ENCODE measurements at places on chromosomes 12 and 14.

DNA sequence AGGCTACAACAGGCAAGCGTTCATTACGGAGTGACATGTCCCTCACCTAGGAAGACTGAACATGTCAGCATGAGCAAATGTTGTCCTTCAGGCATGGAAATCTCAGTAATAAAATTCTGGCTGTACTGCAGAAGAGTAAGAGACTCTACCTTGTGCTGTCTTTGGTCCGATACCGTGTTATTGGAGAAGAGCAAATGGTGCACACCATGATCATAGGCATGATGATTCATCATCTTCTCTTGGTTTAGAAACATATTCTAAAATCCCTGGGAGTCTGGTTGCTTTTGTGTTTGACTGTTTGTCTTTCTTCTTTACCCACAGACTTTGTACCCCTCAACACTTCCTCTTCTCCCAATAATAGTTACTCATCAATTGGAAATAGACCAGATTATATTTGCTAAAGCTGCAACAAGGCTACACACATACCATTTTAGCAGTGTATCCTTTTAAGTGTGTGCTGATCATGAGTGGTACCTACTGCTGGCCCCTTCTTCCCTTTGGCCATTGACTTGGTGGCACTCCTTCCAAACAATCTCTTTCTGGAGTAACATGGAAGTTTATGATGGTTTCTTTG, 93.5 kb downstream of the RTN1 start:
- no peak for DNase-seq

DNA sequence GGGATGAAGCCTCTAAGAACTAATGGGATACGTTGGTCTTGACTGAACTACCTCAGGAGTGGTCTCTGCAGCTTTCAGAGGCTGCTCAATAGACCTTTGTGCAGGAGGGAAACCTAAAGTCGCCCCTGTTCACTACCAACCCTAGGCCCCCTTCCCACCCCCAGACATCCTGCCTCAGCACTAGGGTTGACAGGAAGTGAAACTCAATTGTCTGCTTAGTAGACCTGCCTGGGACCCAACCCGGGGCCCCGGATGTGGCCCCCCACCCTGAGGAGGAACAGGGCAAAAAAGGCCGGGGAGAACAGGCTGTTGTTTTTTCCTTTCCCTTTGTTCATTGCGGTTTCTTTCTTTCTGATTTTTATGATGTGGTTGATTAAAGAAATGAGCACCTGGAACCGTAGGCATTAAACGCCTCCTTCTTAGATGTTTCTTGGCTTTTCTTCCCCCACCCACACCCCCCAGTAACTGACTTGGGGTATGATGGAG, 1.6 kb upstream of the DGKA start:
- peak; percentile 31 for DNase-seq

DNA sequence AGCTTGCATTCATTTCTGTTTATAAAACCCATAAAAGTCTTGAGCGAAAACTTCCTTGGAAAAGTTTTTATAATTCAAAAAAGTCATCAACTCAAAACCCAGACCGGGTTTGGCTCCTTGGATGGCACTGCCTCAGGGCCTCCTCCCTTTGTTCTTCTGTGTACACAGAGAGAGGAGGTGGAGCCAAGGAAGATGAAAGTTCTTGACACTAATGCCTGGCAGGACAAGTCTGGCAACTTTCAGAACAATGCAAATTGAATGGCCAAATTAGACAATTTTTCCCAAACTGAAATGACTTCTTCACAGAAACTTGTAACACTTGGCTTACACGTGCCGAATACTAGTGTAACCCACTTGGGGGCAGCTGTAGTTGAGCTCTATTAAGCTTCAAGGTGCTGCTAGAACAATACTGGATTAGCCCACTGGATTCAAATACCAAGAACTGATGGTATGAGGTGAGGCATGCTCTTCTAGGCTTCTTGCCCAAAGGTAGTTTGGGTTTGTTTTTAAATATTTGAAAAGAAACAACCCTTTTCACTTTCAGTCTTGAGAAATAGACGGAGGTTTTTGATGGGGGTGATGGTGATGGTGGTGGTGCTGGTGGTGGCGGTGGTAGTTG, 86.6 kb upstream of the FRMD6 start:
- no peak for DNase-seq

DNA sequence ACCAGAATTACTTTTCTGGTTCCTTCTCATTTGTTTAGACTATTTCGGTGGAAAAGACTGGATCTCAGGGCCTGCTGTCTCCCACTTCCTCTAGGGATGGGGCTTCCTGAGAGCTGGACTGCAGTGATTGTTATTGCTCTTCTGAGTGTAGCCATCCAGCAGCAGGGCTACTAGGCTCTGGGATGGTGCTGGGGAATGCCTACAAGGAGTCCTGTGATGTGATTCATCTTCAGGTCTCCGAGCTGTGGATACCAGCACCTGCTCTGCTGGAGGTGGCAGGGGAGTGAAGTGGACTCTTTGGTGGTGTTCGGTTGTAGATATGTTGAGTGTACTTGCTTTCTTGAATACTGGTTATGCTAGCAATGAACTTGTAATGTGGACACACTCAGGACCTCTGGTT, 42.7 kb downstream of the AEBP2 start:
- no peak for DNase-seq

GRCh38 chr12:115411121-115411520, 727.1 kb upstream of the TBX3 start:
- no peak for DNase-seq
